ENCODE measurements at places on chromosomes 6 and 20. TPM values are rescaled to one million over a fixed set of nuclear protein-coding genes. Genes with fewer than 3 reads are reported as not detected.

Gene PRL
- total RNA-seq, result 0.58 TPM

Gene GNL1
- total RNA-seq, result 65.8 TPM

Gene SASH1
- 143 TPM for total RNA-seq

Gene CLDN20
- not detected for total RNA-seq

Gene MUC22
- total RNA-seq, result not detected

Gene THBS2
- 270 TPM for total RNA-seq

Gene GTF2H4
- total RNA-seq, result 44.4 TPM

Gene CRISP3
- total RNA-seq, result not detected

Gene NEDD9
- 107 TPM for total RNA-seq

Gene ADGRF5
- 71.1 TPM for total RNA-seq

Gene UNC5CL
- 0.48 TPM for total RNA-seq

Gene FRS3
- total RNA-seq, result 3.4 TPM

Gene BPIFB6
- not detected for total RNA-seq

Gene C6orf15
- not detected for total RNA-seq

Gene MMS22L
- 6.0 TPM for total RNA-seq

Gene CRISP2
- not detected for total RNA-seq

Gene GLYATL3
- total RNA-seq, result not detected

Gene SALL4
- 0.16 TPM for total RNA-seq

Gene ELOVL2
- 0.10 TPM for total RNA-seq

Gene PAX1
- total RNA-seq, result not detected

Gene KIF25
- total RNA-seq, result 0.93 TPM

Gene TXLNB
- 0.61 TPM for total RNA-seq

Gene HIVEP1
- total RNA-seq, result 27.3 TPM

Gene OR2J2
- total RNA-seq, result not detected

Gene TRIM15
- not detected for total RNA-seq

Gene BEND6
- 0.90 TPM for total RNA-seq

Gene SMOC2
- total RNA-seq, result 46.3 TPM

Gene HMGN3
- 37.0 TPM for total RNA-seq

Gene MICB
- 4.5 TPM for total RNA-seq

Gene SIRPD
- 0.42 TPM for total RNA-seq

Gene PPP1R3D
- 8.8 TPM for total RNA-seq

Gene OR12D3
- total RNA-seq, result not detected

Gene LCA5
- 3.1 TPM for total RNA-seq

Gene TP53TG5
- not detected for total RNA-seq

Gene MAP7
- total RNA-seq, result 5.2 TPM

Gene ARFGAP1
- total RNA-seq, result 60.8 TPM

Gene SMLR1
- total RNA-seq, result not detected

Gene PPIL4
- 23.0 TPM for total RNA-seq

Gene LRRN4
- 0.13 TPM for total RNA-seq

Gene RNF39
- total RNA-seq, result not detected

Gene MEP1A
- total RNA-seq, result 0.35 TPM

Gene CCDC28A
- 9.1 TPM for total RNA-seq

Gene HTR1E
- total RNA-seq, result not detected

Gene ZNFX1
- total RNA-seq, result 43.4 TPM

Gene PRELID3B
- total RNA-seq, result 56.8 TPM

Gene BHLHE23
- total RNA-seq, result not detected

Gene LY6G5C
- total RNA-seq, result 1.9 TPM

Gene GLP1R
- total RNA-seq, result not detected

Gene C6orf132
- total RNA-seq, result 1.3 TPM

Gene COL12A1
- total RNA-seq, result 376 TPM
